Neural crest cell (in vitro differentiated cells): ENCODE measurements at places on chromosomes 5 and 9. TPM values are rescaled to one million over a fixed set of nuclear protein-coding genes. Genes with fewer than 3 reads are reported as not detected.

The IFNK gene
- total RNA-seq: not detected in 2 replicates

The RAB14 gene
- total RNA-seq: 59.7 and 62.2 TPM in 2 replicates

The FOXD4L3 gene
- not detected in 2 replicates for total RNA-seq

The LCN15 gene
- not detected in 2 replicates for total RNA-seq

The CLINT1 gene
- 53.8 TPM in 2 replicates for total RNA-seq

The S100Z gene
- not detected in 2 replicates for total RNA-seq

The OR1N2 gene
- total RNA-seq: not detected in 2 replicates

The RANBP17 gene
- 24.2 and 26.9 TPM in 2 replicates for total RNA-seq

The MZB1 gene
- total RNA-seq: 0.25 and 0.30 TPM in 2 replicates

The STK32A gene
- 0.28 and 0.61 TPM in 2 replicates for total RNA-seq

The TEX48 gene
- not detected in 2 replicates for total RNA-seq

The ADAM19 gene
- total RNA-seq: 9.1 and 11.3 TPM in 2 replicates

The PCDHA9 gene
- 1.4 TPM in 2 replicates for total RNA-seq

The SCAI gene
- 13.1 and 15.2 TPM in 2 replicates for total RNA-seq

DNA sequence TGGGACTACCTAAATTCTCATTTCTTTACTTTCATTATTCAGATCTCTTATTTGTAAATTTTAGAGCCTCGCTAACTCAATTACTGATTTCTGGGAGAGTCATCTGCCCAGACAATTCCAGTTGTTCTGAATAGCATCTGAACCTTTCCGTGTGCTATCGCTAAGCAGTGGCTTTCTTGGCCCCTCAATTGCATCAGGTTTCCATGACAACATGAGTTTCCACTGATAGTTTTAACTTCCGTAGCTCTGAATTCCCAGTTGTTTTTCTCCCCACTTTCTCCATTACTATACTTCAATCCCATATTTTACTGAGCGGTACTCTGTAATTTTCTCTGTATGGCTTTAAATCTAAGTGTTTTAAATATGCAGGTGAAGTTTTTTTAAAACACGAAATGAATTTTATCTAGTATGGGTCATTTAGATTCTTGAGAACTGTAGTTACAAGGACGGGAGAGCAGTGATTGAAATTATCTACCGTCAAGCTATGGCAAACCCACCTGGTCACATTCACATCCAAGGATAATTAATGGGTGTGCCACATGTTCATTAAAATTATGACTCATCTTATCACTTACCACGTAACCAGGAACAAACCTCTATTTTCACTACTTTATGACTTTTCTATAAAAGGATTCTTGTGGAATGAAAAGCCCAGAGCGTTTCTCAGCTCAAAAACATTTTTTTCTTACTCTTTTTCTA, 223.5 kb upstream of the PCSK5 start:
- peaks cover 16% of the 10 kb centered on the region for H3K4me1 ChIP-seq
- H3K27ac ChIP-seq: no peak overlapping the region
- no peaks in the 10 kb centered on the region for H3K27me3 ChIP-seq
- no peak for DNase-seq

- no peak for DNase-seq
- H3K36me3 ChIP-seq: no peaks in the 10 kb centered on the region
- no peak overlapping the region for H3K27ac ChIP-seq
Measured at GRCh38 chr5:171612749-171613148, 172.9 kb upstream of the SMIM23 start.

DNA sequence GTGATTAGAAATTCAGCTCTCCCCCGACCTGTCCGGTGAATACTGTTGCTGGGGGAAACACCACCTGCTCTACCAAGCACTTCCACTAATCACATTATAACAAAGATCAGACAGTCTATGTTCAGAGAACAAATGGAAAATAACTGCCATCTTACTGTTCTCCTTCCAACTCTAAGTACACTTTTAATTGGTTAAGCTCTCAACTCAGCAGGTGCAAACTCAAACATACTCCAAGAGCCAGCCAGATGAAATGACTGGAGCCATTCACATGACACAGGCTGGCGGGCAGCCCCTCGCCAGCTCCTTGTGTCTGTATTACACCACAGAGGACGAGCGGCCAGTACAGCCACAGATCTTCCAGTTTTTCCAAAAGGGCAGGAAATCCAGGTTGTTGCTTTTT, 16.1 kb downstream of the LIFR start:
- H3K27me3 ChIP-seq: no peaks in the 10 kb centered on the region
- H3K36me3 ChIP-seq: no peaks in the 10 kb centered on the region
- DNase-seq: no peak
- H3K4me1 ChIP-seq: peaks cover 3% of the 10 kb centered on the region
- H3K4me3 ChIP-seq: no peak overlapping the region

- no peaks in the 10 kb centered on the region for H3K36me3 ChIP-seq
- no peak overlapping the region for H3K4me3 ChIP-seq
- H3K27ac ChIP-seq: no peak overlapping the region
- DNase-seq: no peak
- H3K4me1 ChIP-seq: no peaks in the 10 kb centered on the region
Measured at GRCh38 chr5:17890501-17890900, 256.2 kb downstream of the TAF11L14 start.

DNA sequence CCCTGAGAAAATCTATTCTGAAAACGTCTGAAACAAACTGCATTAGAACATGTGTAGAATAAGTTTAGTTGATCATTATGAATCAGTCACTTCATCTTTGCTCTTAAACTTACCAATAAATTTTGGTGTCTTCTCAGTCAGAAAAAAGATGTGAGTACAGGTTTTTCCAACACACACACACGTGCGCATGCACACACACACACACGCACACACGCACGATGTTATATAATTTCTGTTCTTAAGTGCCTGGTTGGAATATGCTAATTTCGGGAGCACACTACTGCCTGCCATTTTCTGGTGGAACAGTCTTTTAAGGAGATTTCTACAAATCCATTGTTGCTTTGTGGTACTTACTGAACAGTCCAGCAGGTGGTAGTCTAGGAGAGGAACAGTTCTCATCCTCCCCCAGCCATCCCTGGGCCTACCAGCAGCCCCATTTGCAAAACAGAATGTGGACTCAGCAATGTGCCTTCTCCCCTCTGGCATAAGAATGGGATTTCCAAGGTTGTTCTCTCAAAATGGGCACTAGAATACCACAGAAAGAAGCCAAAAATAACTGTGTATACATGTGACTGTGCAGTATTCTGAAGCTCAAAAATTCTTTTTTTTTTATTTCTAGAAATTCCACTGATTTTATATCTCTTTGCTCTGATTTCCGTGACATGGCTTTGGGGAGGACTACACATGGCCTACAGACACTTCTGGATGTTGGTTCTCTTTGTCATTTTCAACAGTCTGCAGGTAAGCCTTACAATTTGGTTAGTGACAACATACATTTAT, 281.3 kb downstream of the ARRDC3 start:
- H3K4me1 ChIP-seq: peaks cover 23% of the 10 kb centered on the region
- H3K4me3 ChIP-seq: no peak overlapping the region
- peaks cover 20% of the 10 kb centered on the region for H3K36me3 ChIP-seq
- no peak overlapping the region for H3K27ac ChIP-seq
- H3K27me3 ChIP-seq: no peaks in the 10 kb centered on the region

DNA sequence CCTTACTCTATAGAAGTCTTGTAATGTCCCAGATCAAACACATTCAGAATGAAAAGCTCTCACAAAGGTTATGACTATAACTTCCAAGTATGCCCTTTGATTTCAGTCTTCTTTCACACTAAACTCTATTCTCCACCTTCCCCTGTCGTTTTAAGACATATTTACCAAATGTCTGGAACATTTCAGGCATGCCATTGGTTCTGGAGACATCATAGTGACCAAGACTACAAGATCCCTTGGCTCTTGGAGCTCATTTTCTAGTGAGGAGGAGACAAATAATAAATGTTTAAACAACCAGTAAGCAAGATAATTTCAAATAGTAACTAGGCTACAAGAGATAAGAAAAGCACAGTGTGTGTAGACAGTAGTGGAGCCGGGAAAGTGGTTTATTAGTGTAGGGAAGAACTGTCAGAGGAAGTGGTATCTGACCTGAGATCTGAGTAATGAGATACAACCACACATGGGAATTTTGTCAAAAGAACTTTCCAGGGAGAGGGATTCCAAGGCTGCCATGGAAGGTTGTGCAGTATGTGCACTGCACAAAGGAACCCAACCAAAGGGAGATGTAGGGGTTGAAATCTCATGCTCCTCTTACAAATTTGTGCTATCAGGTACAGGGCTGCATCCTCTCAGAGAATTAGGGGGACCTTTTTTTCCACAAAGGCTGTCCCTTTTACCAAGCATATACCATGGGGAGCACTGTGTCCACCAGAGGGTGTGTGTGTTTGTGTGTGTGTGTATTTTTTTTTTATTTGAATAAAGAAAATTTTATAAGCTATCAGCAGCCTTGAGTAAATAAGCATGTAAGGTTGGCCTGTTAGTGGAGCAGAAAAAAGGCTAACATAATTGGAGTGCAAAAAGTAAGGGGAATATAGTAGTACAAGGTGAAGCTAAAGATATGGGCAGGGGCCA, 1279.1 kb upstream of the WWC1 start:
- peaks cover 2% of the 10 kb centered on the region for H3K36me3 ChIP-seq
- no peaks in the 10 kb centered on the region for H3K4me1 ChIP-seq
- H3K27ac ChIP-seq: no peak overlapping the region

DNA sequence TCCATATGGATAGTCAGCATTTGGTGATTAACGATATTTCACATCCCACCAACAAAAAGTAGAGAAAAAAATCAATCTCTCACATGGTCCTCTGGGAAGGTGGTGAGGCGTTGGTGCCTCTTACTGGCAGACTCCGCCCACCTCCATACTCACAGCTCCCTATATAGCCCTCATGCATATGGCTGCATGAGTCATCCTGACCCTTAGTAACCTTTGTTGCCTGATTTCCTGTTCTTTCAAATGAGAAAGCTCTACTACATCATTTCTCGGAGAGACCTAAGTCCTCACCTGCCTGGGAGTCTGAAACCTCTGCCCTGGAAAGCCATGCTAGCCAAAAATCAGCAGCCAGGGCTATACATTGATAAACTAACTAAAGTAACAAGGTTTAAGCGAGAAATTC, 33.3 kb upstream of the ABCA1 start:
- H3K27me3 ChIP-seq: no peaks in the 10 kb centered on the region
- no peaks in the 10 kb centered on the region for H3K36me3 ChIP-seq
- H3K4me3 ChIP-seq: peak overlapping the region; percentile 70
- DNase-seq: no peak
- peaks cover 29% of the 10 kb centered on the region for H3K4me1 ChIP-seq

DNA sequence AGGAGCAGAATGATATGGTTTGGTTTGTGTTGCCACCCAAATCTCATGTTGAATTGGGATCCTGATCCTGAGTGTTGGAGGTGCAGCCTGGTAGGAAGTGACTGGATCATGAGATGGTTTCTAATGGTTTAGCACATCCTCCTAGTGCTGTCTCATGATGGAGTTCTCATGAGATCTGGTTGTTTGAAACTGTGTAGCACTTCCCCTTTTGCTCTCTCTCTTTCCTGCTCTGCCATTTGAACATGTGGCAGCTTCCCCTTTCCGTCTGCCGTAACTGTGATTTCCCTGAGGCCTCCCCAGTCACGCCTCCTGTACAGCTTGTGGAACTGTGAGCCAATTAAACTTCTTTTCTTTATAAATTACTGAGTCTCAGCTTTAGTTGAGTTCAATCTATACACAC, 756.8 kb upstream of the CDH6 start:
- peaks cover 16% of the 10 kb centered on the region for H3K36me3 ChIP-seq
- H3K27ac ChIP-seq: no peak overlapping the region
- DNase-seq: no peak
- H3K4me1 ChIP-seq: no peaks in the 10 kb centered on the region
- H3K27me3 ChIP-seq: no peaks in the 10 kb centered on the region

GRCh38 chr9:114720086-114720676, 38.2 kb upstream of the TEX48 start:
- H3K27me3 ChIP-seq: peaks cover 58% of the 10 kb centered on the region
- no peak for DNase-seq
- no peak overlapping the region for H3K4me3 ChIP-seq
- H3K36me3 ChIP-seq: no peaks in the 10 kb centered on the region
- peaks cover 6% of the 10 kb centered on the region for H3K4me1 ChIP-seq

- peak overlapping the region; percentile 34 for H3K4me3 ChIP-seq
- DNase-seq: no peak
- no peak overlapping the region for H3K27ac ChIP-seq
- peaks cover 21% of the 10 kb centered on the region for H3K4me1 ChIP-seq
- no peaks in the 10 kb centered on the region for H3K36me3 ChIP-seq
Measured at GRCh38 chr9:123998278-123998925, 13.2 kb upstream of the LHX2 start.

DNA sequence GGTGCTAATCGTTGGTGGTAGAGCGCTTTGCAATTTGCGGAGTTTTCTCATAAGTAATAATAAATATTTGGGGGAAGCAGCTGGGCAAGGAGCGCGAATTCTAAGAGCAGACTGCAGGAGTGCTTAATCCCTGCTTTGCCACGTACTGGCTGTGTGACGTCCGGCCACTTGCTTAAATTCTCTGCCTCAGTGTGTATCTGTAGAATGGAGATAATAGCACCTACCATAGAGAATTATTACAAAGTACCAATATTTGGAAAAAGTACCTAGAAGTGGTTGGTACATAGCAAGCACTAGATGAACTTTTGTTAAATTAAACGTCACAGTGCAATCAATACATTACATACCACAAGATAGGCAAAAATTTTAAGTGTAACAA, 598 bp upstream of the TMED7 start:
- no peak overlapping the region for H3K4me3 ChIP-seq
- no peak for DNase-seq
- H3K27me3 ChIP-seq: no peaks in the 10 kb centered on the region
- H3K27ac ChIP-seq: peak overlapping the region; percentile 97

DNA sequence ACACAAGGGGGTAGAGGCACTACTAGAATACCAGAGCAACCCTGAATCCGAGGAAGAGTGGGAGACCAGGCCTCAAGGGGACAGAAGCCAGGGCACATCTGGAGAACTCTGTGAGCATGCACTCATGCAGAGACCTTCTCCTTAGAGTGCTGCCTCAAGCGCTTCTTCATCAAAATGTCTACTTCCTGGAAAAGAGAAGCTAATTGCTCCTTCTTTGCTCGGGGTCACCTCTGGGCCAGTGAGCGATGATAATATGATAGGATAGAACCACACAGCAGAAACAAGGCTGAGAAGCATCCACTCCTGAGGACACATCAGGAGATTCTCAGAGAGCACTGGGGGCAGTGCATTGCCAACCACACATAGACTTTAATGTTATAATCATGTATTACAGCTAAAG, 23.7 kb upstream of the LMNB1 start:
- H3K27me3 ChIP-seq: no peaks in the 10 kb centered on the region
- no peak overlapping the region for H3K4me3 ChIP-seq
- no peak for DNase-seq
- no peaks in the 10 kb centered on the region for H3K4me1 ChIP-seq
- no peaks in the 10 kb centered on the region for H3K36me3 ChIP-seq

DNA sequence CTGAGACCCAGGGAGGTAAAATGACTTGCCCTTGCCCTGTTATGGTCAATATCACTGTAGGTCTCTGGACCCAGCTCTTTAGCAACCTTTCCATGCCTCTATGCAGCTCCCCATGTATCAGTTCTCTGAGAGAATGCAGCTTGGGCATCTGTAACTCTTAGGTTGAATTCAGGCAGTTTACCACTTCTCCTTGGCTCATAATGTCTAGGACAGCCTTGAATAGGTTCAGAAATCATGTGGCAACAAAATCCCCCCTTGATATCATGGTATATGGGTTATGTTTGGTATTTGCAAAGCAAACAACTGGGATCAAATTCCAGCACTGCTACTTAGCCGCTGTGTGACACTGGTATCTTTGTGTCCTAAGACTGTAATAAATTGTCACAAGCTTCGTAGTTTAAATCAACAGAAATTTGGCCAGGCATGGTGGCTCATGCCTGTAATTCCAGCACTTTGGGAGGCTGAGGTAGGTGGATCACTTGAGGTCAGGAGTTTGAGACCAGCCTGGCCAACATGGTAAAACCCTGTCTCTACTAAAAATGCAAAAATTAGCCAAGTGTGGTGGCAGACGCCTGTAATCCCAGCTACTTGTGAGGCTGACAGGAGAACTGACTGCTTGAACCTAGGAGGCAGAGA, 10.7 kb upstream of the SUB1 start:
- no peaks in the 10 kb centered on the region for H3K4me1 ChIP-seq
- no peaks in the 10 kb centered on the region for H3K36me3 ChIP-seq
- H3K27ac ChIP-seq: no peak overlapping the region
- no peak for DNase-seq
- no peak overlapping the region for H3K4me3 ChIP-seq
